ENCODE measurements at places on chromosomes 13 and 19.
A peak's percentile ranks its signal among the peaks of the same experiment; 100 is the strongest.

- DNase-seq: no peak
Observed at GRCh38 chr13:72168126-72168855, 301.3 kb upstream of the DACH1 start.

GRCh38 chr19:51107406-51108065 is 673 bp downstream of the CTU1 start:
- DNase-seq: peak; percentile 54

GRCh38 chr13:45765464-45765863 is 63.3 kb downstream of the CBY2 start:
- DNase-seq: no peak

DNA sequence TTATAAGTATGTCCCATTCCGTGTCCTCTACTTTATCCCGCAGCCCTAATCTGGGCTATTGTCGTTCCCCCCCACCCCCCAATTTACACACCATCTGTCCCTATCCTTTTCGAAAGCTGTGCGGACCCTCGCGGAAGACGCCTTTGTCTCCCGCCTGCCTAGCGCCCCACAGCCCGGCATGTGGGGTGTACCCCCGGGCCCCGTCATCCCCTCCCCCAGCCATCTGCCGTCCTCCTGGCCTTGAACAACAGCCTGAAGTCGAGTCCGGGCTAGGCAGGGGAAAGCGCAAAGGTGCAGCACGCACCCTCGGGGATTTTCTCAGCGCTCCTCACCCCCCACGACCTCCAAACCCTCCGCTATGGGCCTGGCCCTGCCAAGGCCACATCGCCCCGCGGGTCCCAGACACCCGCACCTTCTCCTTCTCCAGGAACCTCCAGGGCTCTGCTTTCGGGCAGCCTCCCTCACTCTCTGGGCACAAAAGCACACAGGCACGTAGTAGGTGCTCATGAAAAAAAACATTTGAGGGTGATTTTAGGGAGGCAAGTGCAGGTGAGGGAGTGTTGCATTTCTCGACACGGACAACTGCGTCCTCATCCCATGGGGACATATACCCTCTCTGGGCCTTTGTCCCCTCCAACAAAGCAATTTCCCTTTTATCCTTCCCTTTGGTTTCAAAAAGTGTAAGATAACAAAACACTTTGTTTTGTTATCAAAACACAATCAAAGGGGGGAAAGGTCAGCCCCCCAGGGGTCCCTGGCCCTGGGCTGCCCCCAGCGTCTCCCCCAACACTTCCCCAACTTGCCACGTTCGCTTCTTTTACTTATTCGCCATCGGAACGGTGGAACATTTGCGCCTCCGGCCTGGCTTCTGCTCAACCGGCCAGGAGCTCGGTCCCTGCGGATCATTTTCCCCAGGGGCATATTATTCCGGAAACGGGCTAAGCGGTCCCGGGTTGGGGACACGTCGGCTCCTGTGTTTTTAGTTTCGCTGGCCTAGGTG is 16.4 kb downstream of the CCDC124 start:
- no peak for DNase-seq

GRCh38 chr13:74835579-74835978 is 646.4 kb downstream of the TBC1D4 start:
- no peak for DNase-seq

- no peak for DNase-seq
Observed at GRCh38 chr19:41839211-41839610, 5.3 kb downstream of the LYPD4 start.

- DNase-seq: peak; percentile 77
Observed at GRCh38 chr13:91133941-91134802, 213.3 kb upstream of the MIR17HG start.

- DNase-seq: no peak
Observed at GRCh38 chr13:52405369-52405766, 604 bp downstream of the THSD1 start.

DNA sequence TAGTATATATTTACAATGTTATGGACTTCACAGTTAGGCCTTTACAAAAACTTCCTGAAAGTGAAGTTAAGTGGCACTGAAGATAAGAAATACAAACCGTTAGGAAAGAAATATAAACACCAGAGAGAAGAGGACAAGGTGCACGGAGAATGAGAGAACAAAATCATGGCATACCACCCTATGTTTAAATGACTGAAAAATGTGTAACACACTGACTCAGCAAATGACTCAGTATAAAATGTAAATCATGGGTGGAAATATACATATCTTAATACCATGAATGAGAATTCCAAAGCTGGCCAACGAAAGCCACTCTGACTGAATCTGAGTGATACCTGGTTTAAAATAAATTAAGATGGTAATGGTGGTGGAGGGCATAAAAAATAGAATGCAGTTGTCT is 260.8 kb downstream of the DNAJC15 start:
- DNase-seq: no peak
